ENCODE measurements at places on chromosomes 2 and 18. TPM values are rescaled to one million over a fixed set of nuclear protein-coding genes. Genes with fewer than 3 reads are reported as not detected.
A peak's percentile ranks its signal among the peaks of the same experiment; 100 is the strongest.

Gene KIAA2012
- polyA plus RNA-seq, result 0.38 TPM

Gene ZNF516
- polyA plus RNA-seq, result 39.9 TPM

Gene TBR1
- not detected for polyA plus RNA-seq

GRCh38 chr2:100320547-100321178 lies 1.6 kb downstream of the LONRF2 start:
- DNase-seq, result peak; percentile 10

DNA sequence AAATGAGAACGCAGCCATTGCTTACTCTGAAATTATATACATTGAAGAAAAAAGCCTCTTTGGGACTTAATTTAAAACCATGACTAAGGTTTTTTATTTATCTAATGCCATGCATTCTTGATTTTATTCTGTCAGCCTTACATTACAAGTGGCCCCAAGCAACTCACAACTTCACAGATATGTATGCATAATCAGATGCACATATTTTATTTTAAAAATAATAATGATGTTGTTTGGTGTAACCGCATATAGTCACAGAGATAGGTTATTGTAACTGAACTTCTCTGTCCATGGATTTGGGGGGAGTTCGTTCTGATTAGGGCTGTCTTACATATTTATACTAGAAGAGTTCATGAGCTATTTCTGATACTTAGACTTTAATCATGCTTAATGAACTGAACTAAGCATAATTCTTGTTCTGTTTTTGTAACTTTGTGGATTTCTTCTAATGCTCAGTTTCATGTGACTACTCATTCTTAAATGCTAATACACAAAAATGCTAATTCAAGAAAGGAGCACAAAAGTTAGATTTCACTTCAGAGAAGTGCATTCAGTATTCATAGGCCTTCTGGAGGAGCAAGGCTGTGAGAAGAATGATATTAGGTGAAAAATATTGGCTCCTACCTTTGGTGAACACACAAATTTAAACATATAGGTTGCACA lies 26.2 kb downstream of the MEIS1 start:
- no peak for DNase-seq

DNA sequence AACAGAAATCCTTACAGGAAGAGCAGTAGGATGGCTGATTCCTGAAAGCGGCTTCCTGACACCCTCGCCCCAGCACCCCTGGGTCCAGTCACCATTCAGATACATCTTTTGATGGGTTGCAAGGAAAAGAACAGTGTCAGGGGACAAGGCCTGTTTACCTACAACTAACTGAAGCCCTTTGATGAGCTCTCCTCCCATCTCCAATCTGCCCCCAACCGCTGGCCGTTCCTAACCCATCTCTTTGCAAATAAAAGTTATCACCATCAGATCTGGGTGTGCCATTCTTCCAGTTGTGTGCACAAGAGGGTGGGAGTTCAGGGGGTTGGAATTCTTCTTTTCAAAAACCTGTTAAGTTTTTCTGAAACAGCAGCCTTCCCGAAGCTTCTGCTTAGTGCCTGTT lies 48.9 kb downstream of the ARL4C start:
- no peak for DNase-seq

- no peak for DNase-seq
These were observed 273.1 kb downstream of the NAPG start for GRCh38 chr18:10798727-10799550.

- DNase-seq, result no peak
These were observed 56.1 kb downstream of the SLC35F5 start for GRCh38 chr2:113700186-113700841.

DNA sequence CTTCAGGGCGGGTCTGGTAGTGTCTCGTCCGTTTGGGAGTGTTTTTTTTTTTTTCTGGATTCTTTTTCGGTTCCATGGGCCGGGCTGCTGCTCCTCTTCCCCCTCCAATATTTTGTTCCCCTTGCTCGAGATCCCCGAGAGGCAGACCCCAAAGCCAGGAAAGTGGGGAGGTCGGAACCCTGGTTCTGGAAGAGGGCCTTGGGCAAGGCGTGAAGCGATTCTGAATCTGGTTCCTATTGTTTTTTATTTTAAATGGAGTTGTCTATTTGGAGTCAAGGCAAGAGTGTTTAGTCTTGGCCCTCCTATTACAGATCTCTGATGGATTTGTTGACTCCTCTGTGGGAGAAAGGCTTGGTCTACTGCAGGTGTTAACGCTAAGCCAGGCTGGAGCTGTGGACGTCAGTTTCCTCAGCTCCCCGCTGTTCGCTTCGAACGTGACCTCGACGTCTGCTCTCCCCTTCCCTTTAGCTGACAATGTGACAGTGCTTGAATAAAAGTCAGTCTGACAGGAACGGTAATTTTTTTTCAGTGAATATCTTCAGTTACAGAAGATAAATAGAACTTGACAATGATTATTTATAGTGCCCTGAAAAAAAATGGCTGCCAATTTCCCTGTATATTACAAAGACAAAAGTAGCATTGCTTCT lies 683 bp upstream of the DNAJC27 start:
- DNase-seq, result peak; percentile 36

DNA sequence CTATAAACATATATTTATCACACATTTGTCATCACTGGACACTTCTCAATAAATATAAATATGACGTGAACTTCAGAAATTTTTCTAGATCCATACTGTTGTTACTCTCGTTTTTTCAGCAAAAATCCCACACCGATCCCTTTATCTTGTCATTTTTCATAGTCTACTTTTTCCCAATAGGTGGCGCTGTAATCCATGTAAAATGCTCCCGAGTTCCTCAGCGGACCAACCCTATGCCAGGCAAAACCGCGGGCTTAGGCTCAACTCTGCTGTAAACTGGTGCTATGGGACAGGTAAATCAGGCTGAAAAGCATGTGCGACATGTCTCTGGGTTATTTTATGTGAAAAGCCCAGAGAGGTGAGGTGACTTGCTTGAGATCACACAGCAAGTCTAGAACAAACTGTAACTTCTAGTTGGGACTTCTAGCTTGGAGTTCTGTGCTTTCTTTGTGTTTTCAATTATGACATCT lies 104.0 kb downstream of the COBLL1 start:
- DNase-seq, result peak; percentile 41

DNA sequence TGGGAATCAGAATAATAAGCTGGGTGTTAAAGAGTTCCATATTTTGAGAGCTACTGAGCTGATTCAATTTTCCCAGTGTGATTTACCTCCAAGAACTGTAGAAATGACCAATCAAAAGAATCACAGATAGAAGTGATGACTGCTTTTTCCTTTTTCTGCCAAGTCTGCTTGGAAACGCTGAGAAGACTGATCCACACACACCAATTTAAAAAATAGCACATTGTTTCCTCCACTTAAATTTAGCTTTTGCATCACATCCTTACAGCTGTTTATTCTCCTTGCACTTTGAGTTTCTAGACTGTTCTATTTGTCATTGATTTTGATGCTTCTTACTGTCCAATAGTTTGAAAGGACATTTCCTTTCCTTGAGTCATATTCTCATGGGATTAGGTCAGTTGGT lies 590.3 kb upstream of the CHAC2 start:
- DNase-seq, result no peak

DNA sequence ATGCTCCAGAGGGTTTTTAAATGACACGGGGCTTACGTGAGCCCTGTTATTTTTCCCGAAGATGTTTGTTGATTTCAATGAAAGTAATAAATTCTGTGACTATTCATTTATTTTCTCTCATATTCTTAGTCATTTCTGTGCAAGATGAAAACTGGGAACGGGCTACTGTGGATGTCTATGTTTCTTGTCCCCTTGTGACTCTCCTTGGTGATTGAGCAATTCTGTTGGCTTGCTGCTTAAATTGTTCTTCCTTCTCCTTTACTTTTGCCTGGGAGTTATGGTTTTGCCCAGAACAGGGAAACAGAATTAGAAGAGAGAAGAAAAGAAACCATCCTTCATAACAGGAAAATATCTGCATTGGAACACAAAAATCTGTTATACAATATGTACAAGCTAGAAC lies 508.2 kb upstream of the DSEL start:
- DNase-seq, result no peak

Data from left renal pelvis (tissue), 4 donors.